Fibroblast of skin of scalp (primary cell): ENCODE measurements at places on chromosomes 16 and 17.

DNA sequence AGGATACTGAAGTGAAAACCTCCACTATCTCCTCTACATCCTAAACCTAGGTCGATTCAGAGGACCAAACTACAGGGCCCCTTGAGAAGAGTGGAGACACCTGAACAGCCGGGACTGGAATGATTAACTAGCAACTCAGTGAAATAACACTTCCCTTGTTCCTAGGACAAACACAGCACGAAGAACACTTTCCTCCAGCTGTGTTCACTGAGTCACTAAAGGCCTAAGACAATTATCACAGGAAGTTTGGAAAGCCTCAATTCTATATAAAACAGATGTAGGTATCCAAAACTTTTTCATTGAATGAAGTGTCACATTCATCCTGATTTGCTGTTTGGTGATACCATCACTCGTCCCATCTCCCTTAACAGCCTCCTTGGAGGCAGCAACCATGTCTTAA, 15.5 kb upstream of the CUEDC1 start:
- peak; percentile 75 for DNase-seq

GRCh38 chr17:76697702-76698465, 12.9 kb downstream of the MXRA7 start:
- DNase-seq = peak; percentile 69

- no peak for DNase-seq
Observed at GRCh38 chr16:13348416-13348815, 447.0 kb downstream of the SHISA9 start.

GRCh38 chr16:12763517-12763916, 40.2 kb downstream of the CPPED1 start:
- DNase-seq = peak; percentile 5

GRCh38 chr17:19368229-19368628, 5.7 kb upstream of the B9D1 start:
- DNase-seq = no peak

- DNase-seq = no peak
Observed at GRCh38 chr16:12215277-12216105, 239.0 kb downstream of the SNX29 start.

DNA sequence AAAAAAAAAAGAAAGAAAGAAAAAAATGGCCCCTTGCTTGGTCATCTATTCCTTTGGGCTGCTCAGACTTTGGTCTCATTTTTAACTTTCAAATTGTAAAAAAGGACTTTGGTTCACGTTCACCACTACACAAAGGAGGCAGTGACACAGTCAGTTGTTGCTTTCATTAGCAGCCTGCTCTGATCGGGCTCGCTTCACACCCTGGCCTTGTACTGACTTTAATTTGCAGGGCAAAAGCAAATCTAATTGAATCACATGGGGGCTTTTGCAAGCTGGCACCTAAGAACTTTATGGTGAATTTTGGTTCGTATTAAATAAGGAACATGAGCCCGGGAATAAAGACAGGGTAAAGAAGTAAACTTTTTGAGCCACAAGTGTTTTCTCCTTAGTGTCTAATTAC, 103.6 kb upstream of the CDH11 start:
- DNase-seq = no peak

DNA sequence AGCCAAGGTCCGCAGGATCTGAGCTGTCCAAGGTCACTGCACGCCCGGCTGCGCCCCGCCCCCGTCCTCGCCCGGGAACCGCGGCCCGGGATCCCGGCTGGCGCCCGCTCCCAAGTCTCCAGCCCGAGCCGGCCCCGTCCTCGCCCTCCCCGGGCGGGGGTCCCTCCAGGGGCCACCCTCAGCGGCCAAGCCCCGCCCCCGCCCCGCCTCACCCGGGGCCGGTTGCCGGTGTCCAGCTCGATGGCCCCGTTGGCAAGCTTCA, 216 bp downstream of the VPS9D1 start:
- DNase-seq = no peak

GRCh38 chr17:56171186-56171959, 18.1 kb downstream of the ANKFN1 start:
- DNase-seq = no peak
